ENCODE measurements at places on chromosomes 16 and 17.
A peak's percentile ranks its signal among the peaks of the same experiment; 100 is the strongest.

- peak overlapping the region; percentile 95 for H3K27ac ChIP-seq
- H3K27me3 ChIP-seq: no peaks in the 10 kb centered on the region
- H3K4me3 ChIP-seq: peak overlapping the region; percentile 78
These were observed 1.7 kb downstream of the HEXIM1 start for GRCh38 chr17:45149669-45150664.

DNA sequence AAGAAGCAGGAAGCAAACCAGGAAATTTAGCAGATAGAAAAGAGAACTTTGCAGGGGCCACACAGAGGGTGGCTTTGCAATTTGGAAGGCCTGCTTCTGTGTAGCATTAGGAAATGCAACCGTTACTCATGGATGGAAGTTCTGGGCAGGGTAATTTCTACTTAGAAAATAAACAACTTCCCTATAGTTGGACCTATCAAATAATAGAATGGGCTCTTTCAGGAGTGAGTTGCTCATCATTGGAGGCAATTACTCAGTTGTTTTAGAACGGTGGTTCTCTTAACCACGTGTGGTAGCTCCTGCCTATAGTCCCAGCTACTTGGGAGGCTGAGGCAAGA, 25.8 kb upstream of the HS3ST2 start:
- no peak overlapping the region for H3K4me3 ChIP-seq
- no peaks in the 10 kb centered on the region for H3K36me3 ChIP-seq
- no peak overlapping the region for H3K27ac ChIP-seq
- H3K27me3 ChIP-seq: no peaks in the 10 kb centered on the region
- H3K4me1 ChIP-seq: peaks cover 5% of the 10 kb centered on the region

- no peak overlapping the region for H3K27ac ChIP-seq
- no peaks in the 10 kb centered on the region for H3K36me3 ChIP-seq
- H3K4me1 ChIP-seq: no peaks in the 10 kb centered on the region
- no peaks in the 10 kb centered on the region for H3K27me3 ChIP-seq
These were observed 19.4 kb downstream of the PRDM7 start for GRCh38 chr16:90057738-90058173.

DNA sequence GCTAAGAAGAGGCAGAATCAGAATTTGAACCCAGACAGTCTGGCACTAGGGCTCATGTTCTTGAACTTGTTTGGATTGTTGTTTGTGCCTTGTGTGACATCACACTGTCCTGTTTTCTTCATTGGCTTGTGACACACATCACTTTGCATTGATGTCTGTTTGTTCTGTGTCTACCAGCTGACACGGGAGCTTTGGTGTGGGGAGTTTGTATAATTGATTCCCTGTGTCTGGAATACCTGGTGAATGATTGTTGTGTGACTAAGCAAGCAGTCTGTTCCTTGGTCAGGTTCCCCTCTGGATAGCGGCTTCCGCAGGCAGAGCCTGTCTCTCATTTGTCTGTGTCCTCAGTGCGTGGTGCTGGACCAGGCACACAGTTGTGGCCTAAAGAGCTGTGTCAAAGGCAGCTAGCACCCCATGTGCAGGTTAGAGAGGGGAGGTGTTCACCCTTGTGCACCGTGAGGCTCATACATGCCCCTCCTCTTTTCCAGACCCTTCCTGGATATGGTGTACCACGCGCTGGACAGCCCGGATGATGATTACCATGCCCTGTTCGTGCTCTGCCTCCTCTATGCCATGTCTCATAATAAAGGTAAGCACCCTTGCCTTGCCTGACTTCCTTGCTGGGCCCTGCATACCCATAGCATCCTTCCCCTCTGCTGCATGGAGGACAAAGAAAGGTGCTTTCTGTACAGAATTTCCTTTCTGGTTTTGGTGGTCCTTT, 80.1 kb downstream of the CLEC16A start:
- H3K36me3 ChIP-seq: peaks cover 77% of the 10 kb centered on the region
- no peak overlapping the region for H3K27ac ChIP-seq
- no peaks in the 10 kb centered on the region for H3K4me1 ChIP-seq
- H3K27me3 ChIP-seq: no peaks in the 10 kb centered on the region

DNA sequence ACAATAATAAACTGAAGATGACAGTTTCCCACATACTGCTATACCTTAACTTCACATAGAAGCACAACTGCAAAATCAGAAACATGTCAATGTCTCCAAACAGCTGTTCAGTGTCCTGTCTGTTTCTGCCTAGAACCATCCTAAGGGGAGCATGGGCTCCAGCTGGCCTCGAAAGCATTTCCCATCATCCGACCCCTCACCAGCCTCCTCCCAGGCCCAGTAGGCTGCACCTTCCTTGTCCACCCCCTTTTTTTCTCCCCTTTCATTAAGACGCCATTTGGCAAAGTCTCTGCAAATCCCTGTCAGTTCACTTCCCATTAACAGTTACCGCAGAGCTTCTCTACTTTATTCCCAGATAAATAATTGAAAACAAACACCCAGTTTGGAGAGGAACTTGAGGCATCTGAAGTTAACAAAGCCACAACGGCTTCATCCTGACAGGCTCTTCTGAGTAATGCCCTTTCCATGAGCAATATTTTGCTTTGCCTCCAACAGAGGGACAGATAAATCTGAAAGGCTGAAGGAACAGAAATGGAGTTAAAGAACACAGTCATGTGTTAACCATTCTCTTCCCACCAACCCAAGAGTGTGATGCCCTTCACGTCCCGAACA, 65.3 kb downstream of the SLC39A11 start:
- no peak overlapping the region for H3K27ac ChIP-seq
- H3K27me3 ChIP-seq: no peaks in the 10 kb centered on the region
- no peak overlapping the region for H3K4me3 ChIP-seq
- no peaks in the 10 kb centered on the region for H3K4me1 ChIP-seq
- H3K36me3 ChIP-seq: peaks cover 18% of the 10 kb centered on the region

DNA sequence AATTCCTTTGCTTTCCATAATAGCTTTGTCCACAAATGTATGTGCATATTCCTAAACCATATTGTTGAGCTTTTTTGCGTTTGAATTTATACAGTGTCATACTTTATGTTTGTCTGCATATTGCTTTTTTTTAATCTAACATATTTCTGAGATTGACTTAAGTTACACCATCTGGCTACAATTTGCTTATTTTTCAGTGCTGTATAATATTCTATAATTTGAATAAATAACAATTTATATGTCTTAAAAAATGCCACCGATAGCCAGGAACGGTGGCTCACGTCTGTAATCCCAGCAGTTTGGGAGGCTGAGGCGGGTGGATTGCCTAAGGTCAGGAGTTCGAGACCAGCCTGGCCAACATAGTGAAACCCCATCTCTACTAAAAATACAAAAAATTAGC, 1.5 kb upstream of the PIMREG start:
- H3K4me3 ChIP-seq: no peak overlapping the region
- no peaks in the 10 kb centered on the region for H3K36me3 ChIP-seq
- peaks cover 16% of the 10 kb centered on the region for H3K4me1 ChIP-seq
- no peak for DNase-seq

DNA sequence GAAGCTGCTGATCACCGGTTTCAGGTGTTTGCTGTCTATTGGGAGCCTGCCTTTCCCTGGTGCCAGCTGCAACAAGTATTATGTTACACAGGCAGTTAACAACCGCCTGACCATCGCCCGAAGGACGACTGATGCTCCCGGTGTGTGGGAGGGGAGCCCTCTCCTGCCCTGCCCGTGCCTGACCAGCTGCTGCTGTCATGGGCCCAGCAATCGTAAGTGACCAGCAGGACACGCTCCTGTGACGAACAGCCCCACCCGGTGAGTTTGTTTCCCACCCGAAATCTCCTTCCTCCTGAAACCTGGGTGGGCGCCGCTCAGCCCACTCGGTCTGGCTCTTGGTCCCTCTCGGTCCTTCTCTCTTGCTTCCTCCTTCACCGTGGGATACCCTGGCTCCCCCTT, 17.9 kb upstream of the UBE2I start:
- H3K4me3 ChIP-seq: no peak overlapping the region
- no peak for DNase-seq
- no peaks in the 10 kb centered on the region for H3K27me3 ChIP-seq

GRCh38 chr17:27453471-27453870, 2.8 kb upstream of the KSR1 start:
- H3K4me3 ChIP-seq: no peak overlapping the region
- H3K27ac ChIP-seq: no peak overlapping the region
- H3K27me3 ChIP-seq: no peaks in the 10 kb centered on the region
- H3K36me3 ChIP-seq: no peaks in the 10 kb centered on the region

DNA sequence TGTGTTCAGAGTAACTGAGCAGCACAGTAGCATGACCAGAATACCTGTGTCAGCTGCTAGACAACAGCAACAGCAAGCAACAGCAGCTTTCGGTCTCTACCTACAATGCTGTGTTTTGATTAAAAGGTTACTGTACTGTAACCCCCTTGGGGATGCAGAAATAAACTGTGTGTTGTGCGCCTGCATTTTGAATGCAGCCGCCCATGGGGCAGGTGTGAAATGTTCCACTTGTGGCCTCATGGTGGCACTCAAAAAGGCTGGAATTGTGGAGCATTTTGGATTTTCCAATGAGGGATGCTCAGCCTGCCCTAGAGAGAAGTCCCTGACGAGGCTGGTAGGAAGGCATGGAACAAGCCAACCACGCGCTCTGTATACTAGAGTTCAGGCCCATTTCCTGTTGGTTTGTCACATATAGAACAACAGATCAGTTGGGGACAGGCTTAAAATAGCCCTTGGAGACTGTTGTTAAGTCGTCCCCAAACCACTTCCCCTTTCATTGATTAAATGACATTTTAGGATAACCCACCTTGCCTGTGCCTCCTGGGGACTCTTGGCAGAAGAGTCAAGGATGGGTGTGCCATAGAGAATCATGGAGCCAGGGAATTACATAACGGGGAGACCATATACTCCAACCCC, 27.1 kb downstream of the SCPEP1 start:
- peaks cover 32% of the 10 kb centered on the region for H3K36me3 ChIP-seq
- H3K27ac ChIP-seq: no peak overlapping the region
- no peak overlapping the region for H3K4me3 ChIP-seq
- no peaks in the 10 kb centered on the region for H3K4me1 ChIP-seq
- DNase-seq: no peak

GRCh38 chr16:90042946-90043514, 23.8 kb upstream of the DBNDD1 start:
- H3K36me3 ChIP-seq: peaks cover 58% of the 10 kb centered on the region
- peaks cover 17% of the 10 kb centered on the region for H3K4me1 ChIP-seq
- no peak overlapping the region for H3K27ac ChIP-seq

DNA sequence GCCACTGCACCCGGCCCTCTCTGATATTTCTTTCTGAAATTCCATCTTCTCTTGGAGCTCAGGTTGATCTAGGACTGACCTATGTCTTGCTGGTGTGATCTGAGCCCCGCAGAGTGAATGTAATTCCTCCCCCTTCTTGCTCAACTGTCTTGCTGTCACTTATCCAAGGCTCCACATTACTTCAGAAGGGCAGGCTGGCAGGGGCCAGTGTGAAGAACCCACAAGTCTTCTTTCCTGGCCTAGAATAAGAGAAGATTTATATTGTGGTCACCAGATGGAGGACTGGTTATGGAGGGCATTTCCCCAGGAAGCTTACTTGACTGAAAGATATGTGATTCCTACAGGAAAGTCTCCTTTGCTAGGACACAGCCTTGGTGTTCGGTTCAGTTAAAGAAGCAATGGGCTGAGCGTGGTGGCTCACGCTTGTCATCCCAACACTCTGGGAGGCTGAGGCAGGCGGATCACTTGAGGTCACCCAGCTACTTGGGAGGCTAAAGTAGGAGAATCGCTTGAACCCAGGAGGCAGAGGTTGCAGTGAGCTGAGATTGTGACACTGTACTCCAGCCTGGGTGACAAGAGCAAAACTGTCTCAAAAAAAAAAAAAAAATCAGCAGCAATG, 13.4 kb downstream of the ITGAL start:
- H3K4me3 ChIP-seq: no peak overlapping the region
- no peak for DNase-seq
- H3K4me1 ChIP-seq: peaks cover 3% of the 10 kb centered on the region
- no peaks in the 10 kb centered on the region for H3K27me3 ChIP-seq
- H3K36me3 ChIP-seq: no peaks in the 10 kb centered on the region

DNA sequence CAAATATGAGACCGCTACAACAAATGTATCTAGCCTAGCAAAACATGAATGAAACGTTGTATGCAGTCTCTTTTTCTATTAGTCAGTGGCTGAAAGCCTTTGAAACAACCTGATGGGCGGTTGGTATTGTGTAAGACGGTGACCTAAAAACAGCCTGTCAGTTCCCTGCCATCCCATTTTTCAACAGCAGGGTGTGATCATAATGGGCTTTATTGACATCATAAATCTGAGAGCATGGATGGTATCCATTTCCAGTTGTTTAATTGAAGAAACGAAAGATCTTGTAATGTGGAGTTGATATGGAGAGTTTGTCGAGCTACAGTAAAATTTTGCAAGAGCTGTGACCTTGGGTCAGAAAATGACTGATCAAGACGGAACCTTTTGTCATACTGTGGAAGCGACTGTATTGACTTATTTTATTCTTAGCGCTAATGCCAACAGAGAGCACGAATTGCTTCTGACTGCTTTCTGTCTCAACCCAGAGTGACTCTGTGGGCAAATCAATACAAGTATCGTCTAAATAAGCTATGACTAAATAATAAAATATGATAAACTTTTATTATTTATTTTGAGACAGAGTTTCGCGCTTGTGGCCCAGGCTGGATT, 12.3 kb upstream of the MEIOB start:
- DNase-seq: no peak
- no peaks in the 10 kb centered on the region for H3K36me3 ChIP-seq
- no peak overlapping the region for H3K27ac ChIP-seq
- H3K27me3 ChIP-seq: no peaks in the 10 kb centered on the region
- no peaks in the 10 kb centered on the region for H3K4me1 ChIP-seq
- H3K4me3 ChIP-seq: no peak overlapping the region

DNA sequence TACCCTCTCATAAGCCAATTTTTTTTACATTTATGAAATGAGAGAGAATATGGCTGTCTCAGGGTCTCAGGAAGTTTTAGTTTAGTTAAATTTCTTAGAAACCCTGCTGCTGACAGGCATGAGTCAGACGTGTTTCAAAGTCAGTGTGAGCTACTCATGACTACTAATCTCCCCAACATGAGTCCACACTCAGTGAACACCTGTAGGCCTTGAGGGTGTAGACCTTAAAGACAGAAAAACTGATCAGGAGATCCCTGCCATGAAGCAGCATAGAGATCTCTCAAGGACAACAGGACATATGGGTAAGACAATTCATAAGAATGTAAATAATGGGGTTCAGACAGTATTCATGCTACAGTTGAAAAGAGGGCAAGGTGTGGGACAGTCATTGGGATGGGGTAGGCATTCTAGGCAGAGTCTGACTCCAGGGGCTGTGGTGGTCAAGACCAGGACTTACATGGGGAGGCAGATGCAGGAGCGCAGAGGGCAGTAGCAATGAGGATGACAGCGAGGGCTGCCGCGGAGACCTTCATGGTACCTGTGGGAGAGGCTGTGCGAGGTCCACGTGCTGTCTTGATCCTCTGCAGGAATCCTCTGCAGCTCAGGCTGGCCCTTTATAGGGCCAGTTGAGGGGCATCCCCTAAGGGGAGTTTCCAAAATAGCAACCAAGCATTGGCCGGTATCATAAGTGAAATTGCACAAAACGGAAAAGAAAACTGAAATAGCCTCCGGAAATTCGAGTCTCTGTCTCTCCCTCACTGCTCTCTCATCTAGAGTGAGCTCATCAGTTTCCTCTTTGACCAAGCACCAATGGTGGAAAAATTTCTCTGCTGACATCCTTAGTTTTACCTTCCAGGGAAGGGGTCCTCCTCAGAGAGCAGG, at the start of gene CCL5:
Gene CCL5 (minus strand): TSS at position 588 of the 882 bp plus-strand sequence.
- H3K27ac ChIP-seq: no peak within 1 kb of the TSS
- no peaks in the 10 kb centered on the region for H3K36me3 ChIP-seq
- no peaks in the 10 kb centered on the region for H3K4me1 ChIP-seq
- no peak within 1 kb of the TSS for H3K4me3 ChIP-seq

GRCh38 chr17:72942579-72942978, 149.9 kb downstream of the SLC39A11 start:
- H3K36me3 ChIP-seq: peaks cover 9% of the 10 kb centered on the region
- no peak overlapping the region for H3K27ac ChIP-seq
- DNase-seq: no peak
- H3K4me3 ChIP-seq: no peak overlapping the region

Measured in tibial artery (tissue), 4 donors.